ENCODE measurements at places on chromosomes 7 and 10.
A peak's percentile ranks its signal among the peaks of the same experiment; 100 is the strongest.

- no peak for DNase-seq
- no peaks in the 10 kb centered on the region for H3K27me3 ChIP-seq
- no peaks in the 10 kb centered on the region for H3K36me3 ChIP-seq
These were observed 662.2 kb upstream of the ADARB2 start for GRCh38 chr10:2399482-2399881.

GRCh38 chr7:134737566-134738345 is 41.7 kb upstream of the CALD1 start:
- DNase-seq: peak; percentile 28
- H3K4me1 ChIP-seq: no peaks in the 10 kb centered on the region
- no peak overlapping the region for H3K4me3 ChIP-seq
- no peaks in the 10 kb centered on the region for H3K36me3 ChIP-seq

DNA sequence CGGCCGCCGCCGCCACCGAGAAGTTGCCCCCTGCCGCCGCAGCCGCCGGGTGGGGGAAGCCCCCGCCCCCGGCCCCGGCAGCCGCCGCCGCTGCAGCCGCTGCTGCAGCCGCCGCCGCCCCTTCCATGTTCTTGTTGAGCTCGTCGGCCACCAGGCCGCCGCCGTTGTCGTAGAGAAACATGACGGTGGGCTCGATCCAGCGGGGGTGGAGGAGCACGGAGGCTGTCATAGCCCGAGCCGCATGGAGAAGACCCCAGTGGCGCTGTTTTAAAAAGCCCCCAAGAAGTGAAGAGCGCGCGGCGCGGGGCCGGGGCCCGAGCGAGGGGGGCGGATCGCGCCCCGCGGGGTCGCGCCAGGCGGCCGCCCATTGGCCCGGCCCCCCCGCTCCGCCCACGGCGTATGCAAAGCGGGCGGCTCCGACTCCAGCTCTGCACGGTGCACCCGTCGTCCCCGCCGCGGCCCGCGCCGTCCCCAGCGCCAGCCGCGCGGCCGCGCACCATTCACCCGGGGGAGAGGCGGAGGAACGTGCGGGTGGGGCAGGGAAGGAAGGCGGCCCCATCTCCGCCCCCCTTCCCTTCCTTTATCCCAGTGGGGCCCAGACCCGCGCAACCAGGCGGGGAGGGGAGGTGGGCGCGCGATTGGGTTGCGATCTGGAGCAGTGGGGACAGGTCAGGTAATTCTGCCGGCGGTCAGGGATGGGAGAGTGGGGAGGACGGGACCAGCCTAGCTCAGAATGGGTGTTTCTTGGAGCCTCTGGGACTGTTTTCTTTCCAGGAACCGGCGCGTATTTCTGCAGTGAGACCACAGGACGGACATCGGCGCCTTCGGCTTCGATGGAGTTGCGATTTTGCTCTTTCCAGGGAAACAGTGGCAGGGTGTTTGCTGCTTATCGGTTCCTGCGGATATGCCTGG is at the start of gene HOXA13:
Gene HOXA13, minus strand, starts transcription at position 243 of the 912 bp plus-strand sequence. Its CDS starts 14 bp downstream, at position 229.
- H3K36me3 ChIP-seq: no peaks in the 10 kb centered on the region
- no peak within 1 kb of the TSS for H3K4me3 ChIP-seq
- peaks cover 64% of the 10 kb centered on the region for H3K27me3 ChIP-seq
- H3K4me1 ChIP-seq: peaks cover 35% of the 10 kb centered on the region
- no peak for DNase-seq

- H3K4me3 ChIP-seq: no peak overlapping the region
- H3K27me3 ChIP-seq: no peaks in the 10 kb centered on the region
- peaks cover 43% of the 10 kb centered on the region for H3K36me3 ChIP-seq
- no peak for DNase-seq
- no peaks in the 10 kb centered on the region for H3K4me1 ChIP-seq
These were observed 65.5 kb downstream of the RALA start for GRCh38 chr7:39688611-39689480.

DNA sequence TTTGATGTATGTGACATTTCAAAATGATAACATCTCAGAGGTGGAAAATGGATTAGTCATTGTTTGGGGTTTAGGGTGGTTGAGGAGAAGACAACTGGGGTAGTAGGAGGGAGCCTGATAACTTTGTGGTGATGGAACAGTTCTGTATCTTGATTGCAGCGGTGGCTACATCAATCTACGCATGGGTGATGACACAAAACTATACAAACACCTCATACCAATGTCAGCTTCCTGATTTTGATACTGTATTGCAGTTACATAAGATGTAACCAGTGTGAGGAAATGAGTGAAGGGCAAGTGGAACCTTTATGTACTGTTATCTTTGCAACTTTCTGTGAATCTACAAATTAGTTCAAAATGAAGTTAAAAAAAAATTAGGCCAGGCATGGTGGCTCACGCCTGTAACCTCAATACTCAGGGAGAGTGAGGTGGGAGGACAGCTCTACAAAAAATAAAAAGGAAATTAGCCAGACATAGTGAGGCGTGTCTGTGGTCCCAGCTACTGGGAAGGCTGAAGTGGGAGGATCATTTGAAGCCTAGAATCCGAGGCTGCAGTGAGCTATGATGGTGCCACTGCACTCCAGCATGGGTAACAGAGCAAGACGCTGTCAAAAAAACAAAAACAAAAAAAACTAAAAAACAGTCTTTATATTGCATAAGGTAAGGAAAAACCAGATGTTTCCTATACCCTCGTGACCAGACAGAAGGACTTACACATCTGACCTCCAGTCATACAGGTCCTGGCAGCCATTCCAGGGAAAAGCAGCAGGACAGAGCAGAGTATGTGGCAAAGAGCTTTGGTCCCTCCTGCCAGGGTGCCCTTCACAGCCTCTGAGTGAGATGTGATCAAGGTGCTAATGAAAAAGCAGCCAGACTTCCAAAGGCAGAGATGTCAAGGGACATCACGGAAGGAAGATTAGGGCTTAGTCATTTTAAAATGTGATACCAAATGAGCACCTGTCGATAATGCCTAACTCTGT is 50.8 kb downstream of the CYTH3 start:
- H3K27ac ChIP-seq: peak overlapping the region; percentile 68
- peaks cover 8% of the 10 kb centered on the region for H3K4me1 ChIP-seq
- no peaks in the 10 kb centered on the region for H3K27me3 ChIP-seq
- peak overlapping the region; percentile 1 for H3K4me3 ChIP-seq

- no peaks in the 10 kb centered on the region for H3K4me1 ChIP-seq
- DNase-seq: no peak
- H3K4me3 ChIP-seq: no peak overlapping the region
- H3K36me3 ChIP-seq: no peaks in the 10 kb centered on the region
These were observed 12.8 kb upstream of the MYL7 start for GRCh38 chr7:44153948-44154335.

- H3K36me3 ChIP-seq: no peaks in the 10 kb centered on the region
- no peaks in the 10 kb centered on the region for H3K27me3 ChIP-seq
- H3K4me3 ChIP-seq: no peak overlapping the region
- no peaks in the 10 kb centered on the region for H3K4me1 ChIP-seq
- no peak for DNase-seq
These were observed 31.4 kb upstream of the BTBD16 start for GRCh38 chr10:122239578-122240257.

- H3K27me3 ChIP-seq: peaks cover 4% of the 10 kb centered on the region
- H3K4me3 ChIP-seq: no peak overlapping the region
- H3K27ac ChIP-seq: no peak overlapping the region
- H3K36me3 ChIP-seq: no peaks in the 10 kb centered on the region
- DNase-seq: no peak
These were observed 37.3 kb upstream of the LAMB4 start for GRCh38 chr7:108167460-108167859.

DNA sequence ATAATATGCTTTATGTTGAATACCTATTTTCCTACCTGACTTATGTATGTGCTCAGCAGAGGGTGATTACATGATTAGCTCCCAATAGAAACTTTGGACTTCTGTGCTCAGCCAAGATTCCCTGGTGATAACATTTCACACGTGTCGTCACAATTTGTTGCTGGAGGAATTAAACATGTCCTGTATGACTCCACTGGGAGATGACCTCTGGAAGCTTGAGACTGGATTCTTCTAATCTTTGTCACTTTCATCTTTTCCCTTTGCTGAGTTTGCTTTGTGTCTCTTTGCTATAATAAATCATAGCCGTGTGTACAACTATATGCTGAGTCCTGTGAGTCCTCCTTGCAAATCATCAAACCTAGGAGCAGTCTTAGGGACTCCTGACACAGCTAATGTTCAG is 120.9 kb upstream of the LRRTM3 start:
- H3K36me3 ChIP-seq: no peaks in the 10 kb centered on the region
- DNase-seq: no peak
- no peaks in the 10 kb centered on the region for H3K27me3 ChIP-seq
- no peaks in the 10 kb centered on the region for H3K4me1 ChIP-seq
- no peak overlapping the region for H3K27ac ChIP-seq

DNA sequence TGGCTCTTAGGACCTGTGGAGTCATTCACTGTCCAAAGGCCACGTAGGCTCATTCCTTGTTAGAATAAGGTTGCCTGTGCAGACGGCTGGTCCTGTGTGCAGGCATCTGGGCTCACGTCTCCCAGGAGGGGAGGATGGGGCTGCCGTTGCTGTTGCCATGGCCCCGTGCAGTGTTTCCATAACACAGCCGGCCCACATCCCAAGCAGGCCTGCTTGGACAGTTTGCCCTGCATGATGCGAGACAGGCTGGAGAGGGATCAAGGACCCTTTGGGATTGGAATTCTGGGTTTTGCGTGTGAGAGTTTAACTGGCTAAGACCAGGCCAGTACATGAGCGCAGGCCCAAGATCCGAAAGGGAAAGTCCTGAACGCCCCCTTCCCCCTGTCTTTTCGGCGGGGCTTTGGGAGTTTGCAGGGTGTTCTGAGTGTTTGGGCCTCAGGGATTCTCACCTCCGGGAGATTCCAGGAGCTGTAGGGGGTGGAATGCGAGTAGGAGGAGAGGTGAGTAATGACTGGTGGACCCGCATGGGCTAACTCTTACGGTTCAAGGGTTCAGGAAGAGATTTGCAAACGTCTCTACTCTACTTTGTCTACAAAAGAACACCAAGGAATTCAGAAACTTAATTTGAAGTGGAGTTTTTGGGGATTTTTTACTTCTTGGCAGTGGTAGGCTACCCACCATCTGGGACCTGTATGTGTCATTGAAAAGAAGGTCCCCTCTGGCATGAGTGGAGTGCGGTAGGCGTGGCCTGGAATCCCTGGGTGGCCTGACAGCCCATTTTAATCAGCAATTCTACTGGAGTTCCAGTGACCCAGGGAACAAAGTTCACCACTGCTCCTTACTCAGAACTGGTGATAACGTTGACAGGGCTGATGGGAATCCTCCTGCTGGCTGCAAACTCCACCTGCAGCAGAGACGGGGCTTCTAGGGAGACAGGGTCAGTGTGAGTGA is 125.4 kb downstream of the ITIH5 start:
- H3K27me3 ChIP-seq: no peaks in the 10 kb centered on the region
- H3K4me3 ChIP-seq: no peak overlapping the region

- H3K4me1 ChIP-seq: peaks cover 52% of the 10 kb centered on the region
- no peak for DNase-seq
- no peak overlapping the region for H3K4me3 ChIP-seq
- peaks cover 13% of the 10 kb centered on the region for H3K36me3 ChIP-seq
- H3K27me3 ChIP-seq: no peaks in the 10 kb centered on the region
These were observed 33.6 kb downstream of the ARID5B start for GRCh38 chr10:61935077-61935476.

- H3K27me3 ChIP-seq: no peaks in the 10 kb centered on the region
- H3K4me1 ChIP-seq: no peaks in the 10 kb centered on the region
- no peak for DNase-seq
- H3K4me3 ChIP-seq: no peak overlapping the region
These were observed 184.3 kb downstream of the KIAA1217 start for GRCh38 chr10:24393201-24393600.

DNA sequence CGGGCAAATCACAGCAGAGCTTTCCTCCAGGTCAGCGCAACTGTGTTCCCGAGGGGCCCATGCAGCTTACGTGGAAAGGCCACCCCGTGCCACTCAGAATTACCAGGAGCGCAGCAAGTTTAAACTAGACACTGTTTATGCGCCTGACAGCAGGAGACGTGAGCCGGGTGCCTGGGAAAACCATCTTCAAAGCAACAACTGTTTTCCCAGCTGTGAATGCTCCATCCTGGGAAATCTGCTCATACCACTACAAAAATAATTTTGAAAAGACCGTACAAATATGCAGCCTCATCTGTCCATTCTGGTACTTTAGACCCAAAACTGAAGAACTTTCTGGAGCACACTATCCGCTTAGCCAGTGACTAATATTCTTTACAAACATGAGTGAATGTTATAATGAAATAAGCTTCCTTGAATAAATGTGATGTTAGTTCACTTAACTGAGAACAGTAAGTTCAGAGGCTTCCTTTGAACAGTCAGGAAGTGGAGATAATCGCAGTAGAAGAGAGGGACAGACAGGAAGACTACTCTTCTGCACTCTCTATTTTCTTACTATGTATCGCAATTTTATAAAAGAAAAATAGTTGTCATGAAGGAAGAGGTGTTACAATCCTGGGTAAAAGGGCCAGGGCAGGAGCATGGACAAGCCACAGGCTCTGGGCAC is 16.7 kb downstream of the GPER1 start:
- peaks cover 6% of the 10 kb centered on the region for H3K4me1 ChIP-seq
- no peaks in the 10 kb centered on the region for H3K27me3 ChIP-seq
- no peak overlapping the region for H3K27ac ChIP-seq
- H3K4me3 ChIP-seq: no peak overlapping the region

DNA sequence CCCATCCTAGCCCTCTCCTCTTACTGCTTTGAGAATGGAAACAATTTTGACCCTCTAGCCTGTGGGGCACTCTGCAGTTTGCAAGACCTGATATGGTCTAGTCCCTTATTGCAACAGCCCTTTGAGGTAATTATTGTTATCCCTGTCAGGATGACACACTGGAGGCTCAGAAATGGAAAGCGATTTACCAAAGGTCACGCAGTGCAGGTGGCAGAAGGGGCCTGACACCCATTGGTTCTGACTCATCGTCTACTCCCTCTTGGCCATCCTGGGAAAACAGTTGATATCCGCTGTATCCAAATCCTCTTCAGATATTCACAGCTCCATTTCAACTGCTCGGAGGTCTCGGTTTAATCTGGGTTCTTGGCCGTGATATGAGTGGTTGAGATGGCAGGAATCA is 44.7 kb upstream of the AQP1 start:
- H3K4me3 ChIP-seq: no peak overlapping the region
- H3K4me1 ChIP-seq: no peaks in the 10 kb centered on the region
- H3K27ac ChIP-seq: no peak overlapping the region
- H3K36me3 ChIP-seq: no peaks in the 10 kb centered on the region
- no peaks in the 10 kb centered on the region for H3K27me3 ChIP-seq

DNA sequence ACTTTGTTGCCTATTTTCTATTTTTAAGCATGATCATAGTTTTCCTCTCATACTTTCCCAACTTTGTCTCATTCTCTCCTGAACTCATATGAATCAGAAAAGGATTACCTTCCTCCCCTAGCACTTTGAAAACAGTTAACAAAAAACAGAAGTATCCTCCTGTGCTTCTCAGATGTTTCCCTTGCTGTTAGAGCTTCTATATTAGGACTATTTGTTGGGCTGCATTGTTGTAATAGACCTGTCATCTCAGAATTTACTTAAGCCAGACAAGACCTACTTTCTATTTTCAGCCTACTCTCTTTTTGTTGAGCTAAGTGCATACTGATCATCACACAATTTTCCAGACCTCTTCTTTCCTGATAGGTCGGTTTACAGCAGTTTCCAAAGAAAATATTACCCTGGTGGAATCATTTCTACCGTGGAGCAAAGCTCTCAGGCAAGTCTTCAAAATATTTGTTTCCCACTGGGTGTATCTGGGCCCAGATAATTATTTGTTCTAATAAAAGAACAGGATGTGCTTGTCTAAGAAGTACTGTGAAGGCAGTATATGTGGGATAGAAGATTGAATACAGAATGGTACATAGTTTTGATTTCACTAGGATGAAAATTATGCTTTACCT is 411.9 kb upstream of the KLF6 start:
- H3K27ac ChIP-seq: no peak overlapping the region
- no peak overlapping the region for H3K4me3 ChIP-seq
- no peaks in the 10 kb centered on the region for H3K4me1 ChIP-seq
- no peaks in the 10 kb centered on the region for H3K27me3 ChIP-seq
- H3K36me3 ChIP-seq: no peaks in the 10 kb centered on the region

GRCh38 chr10:102645388-102645740 is 1.1 kb downstream of the TRIM8 start:
- no peaks in the 10 kb centered on the region for H3K27me3 ChIP-seq
- DNase-seq: peak; percentile 37
- H3K4me3 ChIP-seq: peak overlapping the region; percentile 84
- H3K36me3 ChIP-seq: peaks cover 3% of the 10 kb centered on the region
- peaks cover 62% of the 10 kb centered on the region for H3K4me1 ChIP-seq

Data from CD4-positive, CD25-positive, alpha-beta regulatory T cell (primary cell).